AG04449 (cell line): ENCODE measurements at places on chromosomes 12 and 14.
A peak's percentile ranks its signal among the peaks of the same experiment; 100 is the strongest.

GRCh38 chr12:80040075-80040738 lies 59.1 kb upstream of the OTOGL start:
- no peak for DNase-seq

GRCh38 chr14:31489691-31490090 lies 1.9 kb upstream of the GPR33 start:
- no peak for DNase-seq

DNA sequence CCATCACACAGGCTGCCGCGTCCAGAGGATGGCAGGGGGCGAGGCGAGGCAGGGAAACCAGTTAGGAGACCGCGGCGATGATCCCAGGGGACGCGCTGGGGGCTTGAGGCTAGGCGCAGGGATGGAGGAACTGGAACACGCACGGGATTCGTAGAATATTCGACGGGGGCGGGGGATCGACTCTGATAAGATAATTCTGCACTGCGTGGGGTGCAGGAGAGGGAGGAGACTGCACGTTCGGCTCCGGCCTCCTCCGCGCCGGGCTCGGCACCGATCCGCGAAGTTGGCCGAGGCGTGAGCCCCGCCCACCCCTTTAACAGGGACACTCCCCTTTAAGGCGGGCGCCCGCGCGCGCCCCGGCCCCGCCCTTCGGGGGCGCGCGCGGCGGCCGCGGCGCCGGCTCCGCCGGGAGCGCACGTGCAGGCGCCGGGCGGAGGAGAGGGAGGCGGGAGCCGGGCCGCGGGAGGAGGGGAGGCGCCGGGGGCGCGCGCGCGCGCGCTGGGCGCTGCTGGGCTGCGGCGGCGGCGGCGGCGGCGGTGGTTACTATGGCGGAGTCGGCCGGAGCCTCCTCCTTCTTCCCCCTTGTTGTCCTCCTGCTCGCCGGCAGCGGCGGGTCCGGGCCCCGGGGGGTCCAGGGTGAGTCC lies at the start of gene ACVR1B:
TSS of gene ACVR1B (plus strand) at position 501 of the 644 bp plus-strand sequence. CDS start at position 546, 45 bp downstream.
- no peak for DNase-seq

GRCh38 chr12:67758119-67758518 lies 109.6 kb downstream of the DYRK2 start:
- DNase-seq, result no peak

DNA sequence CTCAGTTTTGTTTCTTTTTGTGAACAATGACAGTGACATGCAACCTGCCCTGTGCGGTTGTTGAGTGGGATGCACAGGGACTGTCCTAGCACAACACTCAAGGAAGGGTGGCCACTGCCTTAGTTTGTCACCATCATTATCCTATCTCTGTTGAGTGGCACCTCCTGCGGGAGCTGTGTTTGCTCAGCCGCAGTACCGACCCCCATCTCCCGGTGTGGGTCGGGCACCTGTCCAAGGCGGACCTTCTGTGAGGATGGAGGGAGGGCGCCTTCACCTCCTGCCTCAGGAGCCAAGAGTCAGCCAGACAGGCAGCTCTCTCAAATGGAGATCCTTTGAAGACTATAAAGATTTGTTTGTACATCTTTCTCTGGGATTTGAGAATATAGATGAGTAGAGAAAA lies 142.1 kb downstream of the TSPAN9 start:
- DNase-seq, result no peak

GRCh38 chr12:63876980-63877379 lies 32.5 kb downstream of the SRGAP1 start:
- no peak for DNase-seq

- DNase-seq, result no peak
These were observed 41.3 kb downstream of the LMO3 start for GRCh38 chr12:16564675-16565074.

DNA sequence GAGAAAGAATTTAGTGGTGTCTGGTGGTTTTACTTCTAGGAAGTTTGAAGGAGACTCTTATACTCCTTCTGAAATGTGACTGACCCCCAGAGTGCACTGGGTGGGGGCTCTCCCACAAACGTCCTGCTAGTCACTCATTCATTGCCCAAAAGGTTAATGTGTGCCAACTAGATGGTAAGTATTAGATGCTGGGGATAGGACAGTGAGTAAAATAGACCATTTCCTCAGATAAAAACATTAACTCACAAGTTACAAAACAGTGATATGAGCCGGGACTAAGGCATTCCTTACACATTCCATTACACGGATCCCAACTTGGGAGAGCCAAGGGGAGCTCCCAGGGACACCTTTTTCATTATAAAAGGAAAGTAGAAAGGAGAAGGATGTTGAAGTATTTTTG lies 185.1 kb downstream of the ATXN7L3B start:
- no peak for DNase-seq

DNA sequence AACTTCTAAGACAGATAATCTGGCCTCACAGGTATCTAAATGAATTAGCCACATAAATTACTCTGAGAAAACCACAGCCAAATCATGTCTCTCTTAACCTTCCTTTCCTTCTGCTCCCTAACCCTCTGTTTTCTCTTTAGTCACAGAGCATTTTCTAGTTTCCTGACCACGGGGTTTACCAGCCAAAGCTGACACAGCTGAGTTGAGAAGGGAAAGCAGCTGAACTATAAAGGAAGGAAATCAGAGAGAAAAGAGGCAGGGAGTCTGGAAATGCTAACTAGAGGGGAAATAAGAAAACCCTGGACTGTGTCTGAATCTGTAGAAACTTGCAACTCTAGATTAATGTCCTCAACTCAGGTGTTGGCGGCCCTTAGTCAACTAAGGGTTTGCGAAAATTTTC lies 24.4 kb downstream of the ANKS1B start:
- no peak for DNase-seq

DNA sequence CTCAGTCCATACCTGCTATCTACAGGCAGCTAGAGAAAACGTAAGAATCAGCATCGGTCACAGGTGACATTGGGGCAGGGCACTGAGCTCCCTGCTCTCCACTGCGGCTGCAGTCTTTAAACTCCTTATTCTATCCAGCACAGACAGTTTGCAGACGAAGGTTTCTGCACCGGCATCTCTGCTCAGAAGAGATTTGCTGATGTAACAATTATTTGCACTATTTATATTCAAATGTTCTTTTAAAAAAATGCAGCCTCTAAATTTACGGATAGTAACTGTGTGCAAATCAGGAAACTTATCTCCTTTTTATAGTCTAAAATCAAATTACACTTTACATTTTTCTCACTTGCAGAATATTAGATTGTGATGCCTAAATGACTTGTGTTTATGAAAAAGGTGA lies 671.0 kb downstream of the VRK1 start:
- no peak for DNase-seq

GRCh38 chr14:58812050-58812910 lies 174.5 kb downstream of the DACT1 start:
- no peak for DNase-seq

GRCh38 chr14:59161561-59162175 lies 26.8 kb upstream of the DAAM1 start:
- DNase-seq, result peak; percentile 16

- DNase-seq, result no peak
These were observed 97.9 kb upstream of the NUDT4 start for GRCh38 chr12:93279565-93280412.

DNA sequence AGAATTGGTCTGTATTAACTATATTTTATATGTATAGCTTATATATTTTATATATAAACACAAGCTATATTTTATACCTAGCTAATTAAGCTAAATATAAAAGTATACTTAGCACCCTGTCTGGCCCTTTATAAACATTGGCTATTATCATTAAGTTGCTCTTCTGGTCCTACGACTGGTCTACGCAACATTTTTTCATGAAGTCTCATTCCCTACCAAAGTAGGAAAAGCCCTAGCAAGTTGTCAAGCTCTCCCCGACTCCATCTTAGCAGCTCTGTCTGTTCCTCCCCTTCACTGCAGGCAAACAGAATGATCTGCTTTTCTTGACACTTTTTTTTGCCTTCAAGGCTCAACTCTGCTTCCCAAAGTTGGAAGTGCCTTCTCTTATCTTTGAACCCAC lies 36.7 kb upstream of the ELK3 start:
- DNase-seq, result no peak

- DNase-seq, result no peak
These were observed 17.0 kb downstream of the DLST start for GRCh38 chr14:74898694-74899093.

GRCh38 chr12:89205517-89205916 lies 146.8 kb downstream of the DUSP6 start:
- DNase-seq, result no peak

GRCh38 chr14:48618057-48618456 lies 942.7 kb upstream of the MDGA2 start:
- DNase-seq, result no peak

- no peak for DNase-seq
These were observed 104.1 kb downstream of the EPS8 start for GRCh38 chr12:15684896-15685658.

GRCh38 chr12:55726971-55727370 lies 1.8 kb downstream of the CD63 start:
- DNase-seq, result no peak

DNA sequence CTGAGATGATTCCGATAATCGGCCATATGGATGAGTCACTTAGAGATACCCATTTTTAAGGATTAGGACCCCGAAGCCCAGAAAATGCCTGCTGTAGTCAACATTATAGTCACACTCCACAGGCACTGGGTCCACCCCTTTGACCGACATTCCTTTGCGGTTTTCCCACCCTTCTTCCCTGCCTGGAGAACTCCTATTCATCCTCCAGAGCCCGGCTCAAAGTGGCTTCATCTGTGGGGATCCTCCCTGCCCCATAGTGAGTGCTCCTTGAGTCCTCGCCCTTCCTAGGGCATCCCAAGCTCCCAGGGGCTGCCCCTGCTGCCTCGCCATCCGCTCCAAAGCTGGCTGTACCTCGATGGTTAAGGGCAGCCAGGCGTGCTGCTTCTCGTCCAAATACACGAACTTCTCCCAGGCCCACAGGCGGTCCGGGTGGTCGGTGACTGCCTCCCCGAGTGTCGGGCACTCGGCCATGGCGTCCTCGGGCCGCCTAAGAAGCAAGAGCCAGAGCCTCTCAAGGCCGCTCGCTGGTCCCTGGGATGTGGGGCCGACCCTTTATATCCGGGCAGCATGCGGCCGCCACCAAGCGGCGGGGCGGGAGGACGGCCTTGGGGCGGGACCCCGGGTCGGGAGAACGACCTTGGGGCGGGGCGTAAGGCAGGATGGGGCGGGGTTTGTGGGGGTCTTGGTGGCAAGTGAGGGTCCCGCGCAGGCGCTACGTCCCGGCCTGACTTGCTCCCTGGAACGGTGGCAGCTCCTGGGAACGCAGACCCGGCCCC lies at the start of gene TCL1A:
TSS of gene TCL1A (minus strand) at position 530 of the 776 bp plus-strand sequence. CDS start at position 471, 59 bp downstream.
- no peak for DNase-seq

- no peak for DNase-seq
These were observed 364.9 kb downstream of the GALC start for GRCh38 chr14:87628129-87628528.

GRCh38 chr12:66491853-66492252 lies 187.0 kb downstream of the GRIP1 start:
- DNase-seq, result no peak

GRCh38 chr12:12088761-12089160 lies 18.0 kb downstream of the BCL2L14 start:
- DNase-seq, result no peak

DNA sequence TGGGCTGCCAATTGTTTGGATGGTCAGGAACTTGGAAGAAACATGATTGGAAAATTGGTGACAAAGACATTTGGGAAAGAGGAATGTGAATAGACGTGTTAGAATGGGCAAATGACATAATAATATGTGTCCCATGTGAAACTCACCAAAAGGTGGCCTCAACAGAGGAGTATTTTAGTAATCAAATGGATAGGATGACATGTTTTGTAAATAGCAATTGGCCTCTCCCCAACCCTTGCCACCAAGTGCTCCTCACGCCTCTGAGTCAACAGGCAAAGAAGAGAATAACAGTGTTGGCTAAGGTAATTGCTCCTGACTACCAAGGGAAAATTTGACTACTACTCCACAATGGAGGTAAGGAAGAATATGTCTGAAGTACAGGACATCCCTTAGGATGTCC lies 81.4 kb downstream of the ATXN7L3B start:
- DNase-seq, result no peak

DNA sequence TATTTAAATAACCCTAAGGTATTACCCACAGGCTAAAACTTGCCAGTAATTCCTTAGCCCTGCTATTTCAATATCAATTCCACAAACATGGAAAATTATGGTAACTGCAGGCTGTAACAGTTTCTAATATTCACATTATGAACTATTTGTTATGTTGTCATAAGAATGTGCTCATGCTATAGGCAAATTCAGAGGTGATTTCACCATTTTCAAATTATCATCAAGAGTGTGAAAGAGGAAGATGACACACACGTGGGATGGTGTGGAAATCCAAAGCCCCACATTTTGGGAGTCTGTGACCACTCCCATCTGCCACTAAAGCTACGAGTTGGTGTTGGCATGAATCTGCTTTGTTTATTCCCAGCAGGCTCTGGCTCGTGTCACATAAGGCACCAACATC lies 5.9 kb upstream of the MYO1A start:
- no peak for DNase-seq

- no peak for DNase-seq
These were observed 27.9 kb downstream of the C12orf50 start for GRCh38 chr12:88001327-88001726.

- DNase-seq, result no peak
These were observed 148.1 kb downstream of the SYT1 start for GRCh38 chr12:79012636-79013035.

DNA sequence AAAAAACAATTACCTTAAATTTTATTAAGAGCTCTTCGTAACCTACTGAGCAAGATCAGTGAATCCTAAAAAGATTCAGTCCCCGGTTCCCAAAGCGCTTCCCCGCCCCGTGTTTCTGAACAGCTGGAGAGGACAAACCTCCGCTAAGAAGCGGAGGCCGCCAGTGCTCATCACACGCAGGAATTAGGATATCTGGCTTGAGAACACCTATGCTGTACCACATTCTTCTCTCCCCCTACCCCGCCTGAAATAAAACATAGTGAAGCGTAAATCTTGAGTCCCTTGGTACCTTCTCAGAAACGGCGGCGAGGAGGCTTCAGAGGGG lies 774 bp upstream of the WDR20 start:
- no peak for DNase-seq

GRCh38 chr12:100461330-100461973 lies 12.2 kb upstream of the NR1H4 start:
- no peak for DNase-seq

DNA sequence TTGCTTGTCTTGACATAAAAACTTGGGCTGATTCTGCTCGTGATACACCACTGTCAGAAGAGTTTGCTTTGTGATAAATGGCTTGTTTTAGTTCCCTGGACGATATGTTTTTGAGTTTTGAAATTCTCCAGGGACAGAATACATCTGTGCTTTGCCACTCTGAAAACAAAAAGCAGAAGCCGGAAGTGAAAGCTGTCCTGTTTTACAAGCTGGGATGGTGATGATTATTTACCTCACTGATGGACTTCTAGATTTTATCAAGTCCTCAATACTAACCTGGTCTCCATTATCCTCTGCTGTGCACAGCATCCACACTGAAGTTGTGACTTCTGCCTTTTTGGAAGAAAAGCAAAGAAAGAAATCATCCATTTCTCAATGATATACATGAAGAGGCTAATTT lies 251.6 kb downstream of the TRHDE start:
- DNase-seq, result no peak

- no peak for DNase-seq
These were observed 171.6 kb downstream of the PPM1H start for GRCh38 chr12:62763312-62763711.

GRCh38 chr12:105175397-105175990 lies 60.5 kb downstream of the APPL2 start:
- no peak for DNase-seq
